ENCODE measurements at places on chromosomes 6 and 20. TPM values are rescaled to one million over a fixed set of nuclear protein-coding genes. Genes with fewer than 3 reads are reported as not detected.

Gene CST2
- not detected for total RNA-seq

Gene PTCRA
- not detected for total RNA-seq

Gene SRMS
- total RNA-seq = not detected

Gene KIF25
- not detected for total RNA-seq

Gene PRR18
- not detected for total RNA-seq

Gene FERMT1
- total RNA-seq = 17.3 TPM

Gene SYNDIG1
- not detected for total RNA-seq

Gene SLC17A2
- not detected for total RNA-seq

Gene RIPOR3
- total RNA-seq = 24.6 TPM

Gene KCNQ2
- total RNA-seq = not detected

Gene DNAH8
- total RNA-seq = not detected

Gene KHDC1L
- not detected for total RNA-seq

Gene MAFB
- total RNA-seq = 16.6 TPM

Gene TFEB
- 21.2 TPM for total RNA-seq

Gene TAP1
- total RNA-seq = 109 TPM

Gene SMOC2
- total RNA-seq = 10.7 TPM

Gene TMEM170B
- 1.1 TPM for total RNA-seq

Gene APCDD1L
- total RNA-seq = not detected

Gene CLPSL2
- total RNA-seq = not detected

Gene OLIG3
- not detected for total RNA-seq

Gene RNF39
- total RNA-seq = not detected

Gene HMGCLL1
- not detected for total RNA-seq

Gene TXLNB
- 1.7 TPM for total RNA-seq

Gene LRP11
- 8.7 TPM for total RNA-seq

Gene NRSN1
- not detected for total RNA-seq

Gene LRRN4
- total RNA-seq = not detected

Gene WFDC2
- not detected for total RNA-seq

Gene FAM83B
- total RNA-seq = 30.9 TPM

Gene SMLR1
- total RNA-seq = 7.1 TPM

Gene TNXB
- 81.9 TPM for total RNA-seq

Gene ZSCAN16
- total RNA-seq = 7.2 TPM

Gene RSPH9
- not detected for total RNA-seq

Gene HCK
- 10.2 TPM for total RNA-seq
